ENCODE measurements at places on chromosomes 11 and 22.

DNA sequence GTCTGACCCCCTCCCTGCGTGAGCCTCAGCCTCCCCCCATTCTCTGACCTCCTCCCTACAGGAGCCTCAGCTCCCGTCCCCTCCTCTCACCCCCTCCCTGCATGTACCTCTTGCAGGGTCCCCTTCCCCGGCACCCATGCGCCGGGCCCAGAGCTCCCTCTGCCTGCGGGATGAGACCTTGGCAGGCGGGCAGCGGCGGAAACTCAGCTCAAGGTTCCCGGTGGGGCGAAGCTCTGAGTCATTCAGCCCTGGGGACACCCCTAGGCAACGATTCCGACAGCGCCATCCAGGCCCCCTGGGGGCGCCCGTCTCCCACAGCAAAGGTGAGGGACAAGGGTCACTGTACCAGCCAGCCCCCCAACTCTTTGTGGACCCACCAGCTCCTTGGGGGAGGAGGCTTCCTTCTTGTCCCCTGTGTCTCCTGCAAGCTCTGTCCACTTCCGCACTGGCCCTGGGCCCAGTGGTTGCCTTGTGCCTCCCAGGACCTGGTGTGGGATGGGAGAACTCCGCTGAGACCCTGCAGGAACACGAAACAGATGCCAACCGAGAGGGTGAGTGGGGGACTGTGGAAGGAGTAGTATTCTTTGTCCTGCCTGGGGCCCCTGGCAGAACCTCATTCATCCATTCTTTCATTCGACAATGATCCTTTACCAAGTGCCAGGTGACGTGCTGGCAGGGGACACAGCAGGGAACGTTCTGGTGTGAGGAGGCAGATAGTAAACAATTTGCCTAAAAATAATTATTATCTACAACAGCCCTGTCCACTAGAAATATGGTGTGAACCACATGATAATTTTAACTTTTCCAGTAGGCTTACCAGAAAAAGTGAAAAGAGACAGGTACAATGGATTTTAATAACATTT lies 3.7 kb upstream of the RPS6KA4 start:
- ATAC-seq, result peak; percentile 35

GRCh38 chr11:50181334-50181733 lies 148.7 kb downstream of the OR4C45 start:
- no peak for ATAC-seq

DNA sequence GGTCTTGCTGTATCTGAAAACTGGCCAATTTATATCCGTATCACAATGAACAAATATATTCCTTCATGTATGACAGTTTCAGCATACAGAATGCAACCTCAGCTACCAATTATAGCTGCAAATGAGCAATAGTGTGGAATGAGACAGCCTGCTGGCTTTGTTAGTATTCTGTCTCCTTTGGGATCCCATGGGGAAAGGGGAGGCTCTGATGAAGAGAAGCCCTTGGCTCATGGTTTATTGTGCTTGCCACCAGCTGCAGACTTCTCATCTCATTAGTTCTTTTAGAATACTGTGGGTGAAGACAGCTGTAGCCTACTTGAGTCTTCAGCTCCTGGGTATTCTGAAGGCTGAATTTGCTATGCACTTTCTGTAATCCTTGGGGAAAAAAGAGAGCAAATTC lies 42.4 kb downstream of the PITPNB start:
- ATAC-seq, result no peak

GRCh38 chr22:26660356-26660755 lies 3.0 kb downstream of the MIAT start:
- no peak for ATAC-seq

DNA sequence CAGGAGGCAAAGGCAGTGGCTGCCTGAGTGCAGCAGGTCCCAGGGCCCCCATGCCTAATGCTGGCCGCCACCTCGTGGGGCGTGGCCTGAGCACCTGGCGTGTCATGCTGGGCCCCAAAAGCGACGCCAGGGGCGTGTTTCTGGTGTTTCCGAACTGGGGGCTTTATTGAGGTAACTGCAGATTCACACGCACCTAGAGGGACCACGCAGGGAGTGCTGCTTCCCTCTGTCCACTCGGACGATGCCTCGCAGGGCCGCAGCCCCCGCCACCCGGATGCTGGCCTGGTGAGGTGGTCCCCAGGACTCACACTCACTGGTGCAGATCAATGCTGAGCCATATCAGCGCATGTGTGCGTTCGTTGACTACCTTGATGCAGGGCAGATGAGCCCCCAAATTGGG lies 736.2 kb downstream of the BRD1 start:
- ATAC-seq, result no peak

DNA sequence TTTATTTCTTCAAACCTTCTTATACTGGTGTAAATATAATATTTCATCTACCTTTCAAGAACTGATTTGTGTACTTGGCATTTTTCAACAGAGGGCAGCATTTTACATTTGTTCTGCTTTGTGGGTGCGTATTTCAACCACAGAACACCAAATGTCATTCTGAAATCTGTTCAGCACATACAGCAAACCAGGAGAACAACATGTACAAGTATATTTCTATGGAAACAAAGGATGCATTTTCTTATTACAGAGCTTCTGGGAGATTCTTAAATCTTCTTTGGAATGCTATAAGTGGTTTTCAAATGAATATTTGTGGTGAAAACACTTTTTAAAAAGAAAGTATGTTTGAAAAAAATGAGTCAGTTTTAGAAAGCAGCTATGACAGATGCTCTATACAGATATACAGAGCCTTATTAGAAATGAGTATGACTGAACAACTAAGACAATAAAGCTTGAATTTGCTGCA lies 946.0 kb downstream of the FAM181B start:
- ATAC-seq, result no peak

GRCh38 chr11:85627332-85627997 lies at the start of gene DLG2:
Gene DLG2 (minus strand): TSS chr11:85627344.
- ATAC-seq, result peak; percentile 1

GRCh38 chr11:130100381-130101095 lies 30.8 kb downstream of the APLP2 start:
- ATAC-seq, result no peak
